ENCODE measurements at places on chromosomes 12 and 14.

DNA sequence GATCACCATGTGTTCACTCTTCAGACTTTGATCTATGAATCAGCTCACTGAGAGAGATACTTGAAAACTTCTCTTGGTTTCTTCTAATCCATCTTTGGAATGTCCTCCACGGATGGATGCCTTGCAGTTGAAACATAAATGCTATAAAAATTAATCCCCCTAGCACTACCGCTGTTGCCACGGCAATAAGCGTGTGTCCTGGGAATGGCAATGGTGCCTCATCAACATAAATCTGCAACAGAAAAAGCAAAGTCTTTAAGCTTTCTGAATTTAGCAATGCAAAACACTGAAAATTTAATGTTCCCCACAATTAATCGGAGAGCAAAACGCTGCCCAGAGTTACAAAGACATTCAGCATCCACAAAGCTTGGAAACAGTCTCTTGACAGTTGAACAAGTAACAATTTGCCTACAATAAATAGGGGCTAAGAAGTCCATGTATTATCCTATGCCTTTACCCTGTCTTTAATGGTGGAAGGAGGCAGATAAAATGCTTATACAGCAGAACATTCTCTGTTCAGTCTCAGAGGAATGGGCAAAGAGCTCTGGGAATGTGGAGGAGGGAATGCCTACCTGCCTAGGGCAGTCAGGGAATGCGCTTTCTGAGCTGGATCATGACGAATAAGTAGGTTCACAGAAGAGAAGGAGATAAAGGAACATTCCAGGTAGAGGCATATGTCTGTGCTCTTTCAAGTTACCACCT lies 70.9 kb upstream of the PPP4R3A start:
- no peak for DNase-seq

GRCh38 chr14:75926431-75927115 lies 55.2 kb downstream of the TGFB3 start:
- no peak for DNase-seq

GRCh38 chr14:26663506-26663905 lies 65.7 kb upstream of the NOVA1 start:
- DNase-seq, result no peak

DNA sequence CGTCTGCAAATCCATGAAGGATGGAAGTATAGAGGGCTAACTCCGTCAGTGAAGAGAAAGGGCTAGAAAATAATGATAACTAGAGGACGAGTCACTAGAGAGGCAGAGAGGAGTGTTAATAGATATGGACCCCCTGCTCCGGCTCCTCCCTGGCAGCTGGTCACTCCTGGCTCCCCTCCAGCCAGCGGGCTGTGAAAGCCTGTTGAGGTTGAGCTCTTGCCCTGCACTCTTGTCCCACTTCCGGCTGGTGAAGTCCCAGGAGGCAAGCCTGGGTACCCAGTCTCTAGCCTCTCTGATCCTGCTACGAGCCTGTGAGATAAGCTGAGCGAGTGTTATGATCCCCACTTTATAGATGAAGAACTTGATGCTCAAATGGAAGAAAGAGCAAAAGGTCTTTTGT lies 90.3 kb downstream of the RFX4 start:
- no peak for DNase-seq

- DNase-seq, result no peak
These were observed 112.7 kb downstream of the METTL25 start for GRCh38 chr12:82470906-82471512.

DNA sequence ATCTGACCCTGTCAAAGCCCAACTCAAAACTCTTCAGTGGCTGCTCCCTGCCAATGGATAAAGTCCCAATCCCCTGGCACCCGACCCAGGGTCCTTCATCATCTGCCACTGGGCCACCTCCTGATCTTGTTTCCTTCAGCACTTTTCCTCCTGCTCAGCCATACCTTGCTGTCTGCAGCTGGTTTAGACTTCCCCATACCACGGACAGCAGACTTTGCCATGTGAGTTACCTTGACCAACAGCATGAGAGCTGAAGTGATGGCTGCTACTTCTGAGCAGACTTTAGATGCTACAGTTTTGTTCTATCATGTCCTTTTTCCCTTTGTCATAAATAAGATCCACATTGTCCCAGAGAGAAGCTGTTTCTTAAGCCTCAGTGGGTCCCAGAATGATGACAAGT lies 33.3 kb upstream of the STON2 start:
- no peak for DNase-seq

- DNase-seq, result no peak
These were observed 27.0 kb downstream of the GPR135 start for GRCh38 chr14:59438195-59438647.

DNA sequence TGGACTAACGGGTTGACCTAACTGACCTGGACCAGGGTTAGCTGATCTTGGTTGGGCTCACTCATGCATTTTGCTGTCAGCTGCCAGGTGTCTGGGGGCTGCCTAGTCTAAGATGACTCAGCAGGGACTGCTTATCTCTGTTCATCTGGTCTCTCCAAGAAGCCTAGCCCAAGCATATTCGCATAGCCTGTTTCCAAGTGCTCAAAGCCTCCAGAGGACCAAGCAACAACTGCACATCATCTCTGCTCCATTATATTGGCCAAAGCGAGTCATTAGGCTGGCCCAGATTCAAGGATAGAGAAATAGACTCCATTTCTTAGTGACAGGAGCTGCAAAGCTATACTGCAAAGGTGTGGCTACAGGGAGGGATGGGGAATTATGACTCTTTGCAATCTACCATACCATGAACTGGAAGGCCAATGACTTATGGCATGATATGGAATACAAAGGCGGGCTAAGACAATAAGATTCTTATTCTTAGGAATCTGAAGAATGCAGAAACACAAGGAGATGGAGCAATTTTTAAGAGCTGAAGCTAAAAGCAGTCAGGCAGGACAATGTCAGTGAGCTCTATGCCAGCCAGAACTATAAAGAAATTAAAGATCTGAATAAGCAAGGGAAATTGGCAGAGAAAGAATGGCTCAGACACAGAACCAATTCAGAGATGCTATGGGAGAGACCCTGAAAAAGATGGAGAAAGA lies 194.6 kb upstream of the FSCB start:
- DNase-seq, result no peak

DNA sequence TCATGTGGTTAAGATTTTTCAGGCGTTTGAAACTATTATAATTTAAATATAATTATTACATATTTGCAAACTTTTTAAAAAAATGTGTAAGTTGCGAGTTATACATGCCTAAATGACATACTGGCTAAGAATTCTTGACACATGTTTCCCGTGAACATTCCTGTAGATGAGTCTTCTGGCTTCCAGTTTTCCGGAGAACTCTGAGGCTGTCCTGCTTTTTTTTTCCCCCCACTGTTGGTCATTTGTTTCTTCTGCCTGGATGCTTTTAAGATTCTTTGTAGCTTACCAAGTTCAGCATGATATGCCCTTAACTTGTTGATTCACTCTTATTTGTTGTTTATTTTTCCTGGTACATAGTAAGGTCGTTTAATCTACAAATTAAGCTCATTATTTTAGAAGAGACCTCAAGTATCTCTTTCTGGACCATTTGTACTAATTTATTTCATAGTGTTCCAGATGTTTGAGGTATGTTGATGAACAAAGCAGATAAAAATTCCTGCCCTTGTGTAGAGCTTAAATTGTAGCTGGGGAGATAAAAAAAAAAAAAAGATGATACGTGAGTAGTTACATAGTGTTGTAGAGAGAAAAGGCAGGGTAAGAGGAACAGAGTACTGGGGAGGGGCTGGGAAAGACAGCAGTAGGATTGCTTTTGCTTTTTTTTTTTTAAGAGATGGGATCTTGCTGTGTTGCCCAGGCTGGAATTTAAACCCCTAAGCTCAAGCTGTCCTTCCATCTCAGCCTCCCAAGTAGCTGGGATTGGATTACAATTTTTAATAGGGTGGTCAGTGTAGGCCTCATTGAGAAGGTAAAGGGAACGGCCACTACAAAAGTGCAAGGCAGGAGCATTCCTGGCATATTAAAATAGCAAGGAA lies 32.8 kb downstream of the ARHGAP5 start:
- no peak for DNase-seq

- no peak for DNase-seq
These were observed 315.3 kb upstream of the PRICKLE1 start for GRCh38 chr12:42904683-42905418.

DNA sequence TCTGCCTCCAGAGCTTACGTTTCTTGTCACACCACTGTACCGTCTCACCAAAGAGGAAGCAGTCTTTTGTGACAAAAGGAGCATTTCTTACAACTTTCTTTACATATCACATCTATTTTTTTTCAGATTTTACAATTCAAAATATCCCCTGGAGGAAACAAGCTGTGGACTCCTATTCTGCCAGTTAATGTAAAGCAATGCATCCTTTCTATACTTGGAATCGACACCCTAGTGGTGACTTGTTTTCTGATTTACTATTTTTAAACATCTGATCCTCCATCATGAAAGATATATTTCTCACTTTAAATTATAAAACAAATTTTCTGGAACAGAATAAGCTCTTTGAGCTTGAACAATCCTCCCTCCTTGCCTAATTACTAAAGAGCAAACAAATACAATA lies 34.8 kb downstream of the AICDA start:
- no peak for DNase-seq

- peak; percentile 32 for DNase-seq
These were observed 1086.5 kb downstream of the SLC6A15 start for GRCh38 chr12:83826112-83826511.

GRCh38 chr12:59383079-59383822 lies 212.6 kb upstream of the SLC16A7 start:
- no peak for DNase-seq

DNA sequence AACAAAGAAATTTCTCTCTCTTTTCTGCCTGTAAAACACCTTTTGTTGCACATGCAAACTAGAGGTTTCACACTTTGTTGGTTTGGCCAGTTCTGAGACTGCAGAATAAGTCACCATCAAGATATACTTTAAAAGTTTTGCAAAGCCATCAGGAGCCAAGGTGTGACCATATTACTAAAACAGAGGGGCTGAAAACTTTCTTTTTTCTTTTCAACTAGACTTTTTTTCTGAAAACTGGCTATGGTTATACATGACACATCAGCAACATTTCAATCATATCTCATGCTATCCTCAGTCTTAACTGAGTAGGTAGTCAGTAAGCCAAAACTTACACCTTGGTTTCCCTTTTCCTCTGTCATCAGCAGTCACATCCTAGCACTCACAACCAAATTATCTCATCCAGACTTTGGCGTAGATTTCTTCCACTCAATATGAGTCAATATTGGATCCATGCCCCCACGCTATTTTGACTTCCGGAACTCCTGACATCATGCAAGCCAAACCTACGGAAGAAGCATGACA lies 4.1 kb upstream of the IFNG start:
- no peak for DNase-seq

DNA sequence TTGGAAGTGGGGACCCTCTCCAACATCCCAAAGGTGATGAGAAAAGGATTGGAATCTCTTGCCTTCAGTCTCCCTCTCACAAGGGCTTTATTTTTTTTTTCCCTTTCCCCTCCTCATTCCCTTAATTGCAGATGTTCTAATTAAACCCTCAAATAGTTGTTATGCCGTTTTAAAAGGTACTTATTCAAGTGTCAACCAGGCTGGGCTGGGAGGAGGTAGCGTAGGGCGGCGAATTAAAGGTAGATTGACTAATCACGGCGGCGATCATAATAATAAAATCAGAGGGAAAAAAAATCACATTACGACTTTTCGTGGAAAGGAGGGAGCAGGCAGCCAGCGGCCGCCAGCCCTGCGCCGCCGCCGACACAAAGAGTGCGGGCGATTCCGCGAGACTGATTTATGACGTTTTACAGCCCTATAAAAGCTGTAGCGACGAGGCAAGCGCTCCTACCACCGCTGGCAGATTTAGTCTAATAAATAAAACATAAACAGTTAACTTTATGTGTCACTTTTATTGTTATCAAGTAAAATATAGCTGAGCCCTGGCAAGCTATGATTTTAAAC lies 1.7 kb upstream of the HOXC4 start:
- DNase-seq, result no peak

DNA sequence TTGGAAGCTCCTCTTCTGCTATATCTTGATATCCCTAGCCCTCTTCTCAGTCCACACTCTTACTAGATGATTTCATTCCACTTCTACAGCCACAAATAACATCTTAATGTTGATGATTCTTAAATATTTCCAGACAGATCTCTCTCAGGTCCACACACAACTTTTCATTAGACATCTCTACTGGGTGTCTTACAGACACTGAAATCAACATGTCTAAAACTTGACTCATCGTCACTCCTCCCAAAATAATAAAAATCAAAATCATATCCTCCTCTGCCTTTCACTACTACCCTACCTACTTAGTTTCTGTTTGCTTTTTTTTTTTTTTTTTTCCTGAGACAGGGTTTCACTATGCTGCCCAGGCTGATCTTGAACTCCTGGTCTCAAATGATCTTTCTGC lies 11.9 kb downstream of the PRDM4 start:
- DNase-seq, result no peak

DNA sequence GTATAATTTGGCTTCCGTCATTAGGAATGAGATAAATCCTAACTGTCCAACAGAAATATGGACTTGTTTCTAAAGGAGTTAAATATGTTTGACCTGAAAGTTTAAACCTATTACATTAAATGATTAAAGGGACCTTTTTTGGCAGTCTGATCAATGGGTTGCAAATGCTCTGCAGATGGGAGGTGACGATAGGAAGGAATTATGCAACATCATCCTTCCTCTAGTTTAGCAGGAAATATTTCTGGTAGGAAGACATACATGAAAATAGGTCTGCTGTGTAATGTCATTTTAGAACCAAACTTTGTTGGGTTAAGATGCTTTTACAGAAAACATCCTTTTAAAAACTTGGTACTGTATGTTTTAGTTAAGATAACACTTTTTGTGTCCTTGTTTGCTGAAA lies 2.6 kb downstream of the LRRC10 start:
- DNase-seq, result no peak

GRCh38 chr14:57485635-57486034 lies 8.0 kb downstream of the CCDC198 start:
- DNase-seq, result no peak

- DNase-seq, result peak; percentile 49
These were observed 17.1 kb upstream of the EMP1 start for GRCh38 chr12:13179211-13180074.

- DNase-seq, result no peak
These were observed 62.0 kb upstream of the BCL11B start for GRCh38 chr14:99333841-99334635.

- no peak for DNase-seq
These were observed 403.0 kb downstream of the SYT1 start for GRCh38 chr12:79267580-79267979.

DNA sequence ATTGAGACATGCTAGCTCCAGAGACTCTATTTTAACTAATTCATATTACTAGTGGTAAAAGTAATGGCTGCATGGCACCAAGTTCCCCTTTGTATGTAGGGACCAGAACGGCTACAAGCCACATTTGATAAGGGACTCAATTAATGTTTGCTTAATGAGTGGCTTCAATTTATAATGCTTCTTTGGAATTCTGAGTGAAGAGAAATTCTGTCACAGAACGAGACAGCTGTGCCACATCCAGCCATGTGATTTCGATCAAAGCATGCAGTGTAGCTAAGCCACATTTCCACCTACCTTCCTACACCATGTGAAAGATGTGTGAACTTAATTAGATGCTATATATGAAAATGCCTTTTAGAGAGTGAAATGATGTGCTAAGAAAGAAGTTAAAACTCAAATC lies 217.4 kb downstream of the ACSS3 start:
- DNase-seq, result no peak

Data from stimulated activated CD4-positive, alpha-beta T cell treated with anti-CD3 and anti-CD28 coated beads, Interleukin-12 subunit alpha, Interleukin-12 subunit beta, amount 100 ng/mL, for 48 hours (primary cell).